ENCODE measurements at places on chromosomes 12 and 14.

GRCh38 chr12:124705545-124706138, 138.2 kb upstream of the NCOR2 start:
- DNase-seq, result no peak

DNA sequence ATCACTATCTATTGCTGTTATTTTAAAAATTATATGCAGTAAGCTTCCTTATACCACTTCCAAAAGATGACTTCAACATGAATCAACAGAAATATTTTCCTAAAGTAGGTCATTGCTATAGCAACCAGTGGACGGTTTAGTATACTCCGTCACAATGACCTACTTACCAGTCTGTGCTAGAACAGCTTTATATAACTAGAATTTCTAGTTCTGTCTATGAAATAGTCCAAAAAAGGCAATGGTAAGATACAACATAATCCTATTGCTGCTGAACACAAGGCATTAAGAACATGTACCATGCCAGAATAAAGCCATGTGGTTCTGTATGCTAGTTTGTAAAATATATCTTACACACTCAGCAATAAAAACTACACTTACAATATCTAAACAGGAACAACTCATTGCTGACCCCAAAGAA, 40.7 kb upstream of the MTERF2 start:
- peak; percentile 58 for DNase-seq

DNA sequence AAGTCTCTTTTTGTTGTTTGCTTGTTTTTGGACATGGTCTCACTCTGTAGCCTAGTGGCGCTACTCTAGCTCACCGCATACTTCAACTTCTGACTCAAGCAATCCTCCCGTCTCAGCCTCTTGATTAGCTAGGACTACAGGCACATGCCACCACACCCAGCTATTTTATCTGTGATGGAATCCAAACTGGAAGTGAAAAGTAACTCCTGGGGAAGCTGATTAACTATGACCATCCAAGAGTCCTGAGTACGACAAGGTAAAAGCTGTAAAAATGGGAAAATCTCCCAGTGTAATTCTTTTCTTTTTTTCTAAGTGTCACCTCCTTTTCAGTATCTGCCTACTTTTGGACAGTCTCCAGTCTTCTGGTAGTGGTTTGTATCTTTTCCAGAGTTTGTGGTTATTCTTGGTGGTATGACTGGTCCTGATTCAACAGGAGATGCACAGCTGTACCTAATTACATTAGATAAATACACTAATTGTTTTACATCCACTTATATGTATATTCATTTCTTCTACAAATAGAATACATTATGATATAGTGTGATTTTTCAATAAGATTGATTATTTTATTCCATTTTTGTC, 97.8 kb downstream of the SLC6A15 start:
- no peak for DNase-seq

DNA sequence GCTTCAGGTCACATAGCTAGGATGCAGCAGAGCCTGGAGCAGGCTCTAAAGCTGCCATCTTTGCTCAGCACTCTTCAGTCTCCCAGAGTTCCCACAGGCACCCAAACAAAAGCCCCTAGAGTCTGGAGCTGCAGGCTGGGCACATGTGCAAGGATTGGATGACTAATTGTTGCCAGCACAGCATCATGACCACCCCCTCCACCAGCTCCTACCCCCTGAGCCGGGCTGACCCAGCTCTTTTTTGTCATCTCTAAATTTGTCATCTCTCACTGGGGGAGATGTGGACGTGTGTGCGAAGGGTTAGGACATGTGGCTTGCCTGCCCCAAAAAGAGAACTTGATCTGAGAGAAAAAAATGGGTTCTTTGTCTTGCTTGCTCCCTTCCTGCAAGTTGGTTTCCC, 4.3 kb upstream of the MMP19 start:
- peak; percentile 96 for DNase-seq
